ENCODE measurements at places on chromosomes 6 and 20.

GRCh38 chr6:34346175-34347119, 46.0 kb downstream of the NUDT3 start:
- DNase-seq: no peak

DNA sequence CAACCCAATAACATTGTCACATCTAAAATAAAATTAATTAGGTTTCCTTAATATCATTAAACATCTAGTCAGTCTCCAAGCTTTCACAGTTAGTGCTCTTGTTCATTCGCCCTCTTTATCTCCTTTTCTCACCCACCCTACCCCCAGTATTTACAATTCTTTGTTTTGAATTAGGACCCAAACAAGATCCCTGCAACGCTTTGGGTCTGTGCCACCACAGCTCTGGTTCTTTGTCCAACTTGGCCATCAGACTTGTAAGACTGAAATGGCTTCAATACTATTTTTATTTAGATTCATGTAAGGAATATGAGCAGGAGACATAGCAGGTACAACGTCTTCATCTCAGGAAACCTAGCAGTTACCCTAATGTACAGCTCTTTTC, 276.5 kb downstream of the CDKAL1 start:
- DNase-seq: no peak

GRCh38 chr6:137756788-137757187, 110.3 kb upstream of the TNFAIP3 start:
- DNase-seq: no peak

DNA sequence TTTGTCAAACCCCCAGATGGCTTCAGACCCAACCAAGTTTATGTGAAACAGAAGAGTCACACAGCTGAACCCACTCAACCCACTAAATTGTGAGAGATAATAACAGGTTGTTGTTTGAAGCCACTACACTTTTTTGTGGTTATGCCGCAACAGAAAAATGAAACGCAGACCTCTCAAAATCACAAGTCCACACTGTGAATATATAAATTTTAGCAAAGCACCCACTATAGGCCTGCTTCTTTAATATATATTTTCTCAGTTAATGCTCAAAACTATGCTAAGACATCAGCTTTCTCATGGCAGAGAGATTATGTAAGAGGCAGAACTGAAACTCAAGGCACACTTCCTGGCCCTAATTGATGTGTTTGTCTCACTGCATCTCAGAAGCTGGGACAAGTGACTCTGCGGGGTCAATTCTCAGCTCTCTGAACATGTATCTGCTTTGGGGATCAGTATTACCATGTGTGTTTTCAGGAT, 27.7 kb downstream of the MAP3K5 start:
- DNase-seq: no peak

DNA sequence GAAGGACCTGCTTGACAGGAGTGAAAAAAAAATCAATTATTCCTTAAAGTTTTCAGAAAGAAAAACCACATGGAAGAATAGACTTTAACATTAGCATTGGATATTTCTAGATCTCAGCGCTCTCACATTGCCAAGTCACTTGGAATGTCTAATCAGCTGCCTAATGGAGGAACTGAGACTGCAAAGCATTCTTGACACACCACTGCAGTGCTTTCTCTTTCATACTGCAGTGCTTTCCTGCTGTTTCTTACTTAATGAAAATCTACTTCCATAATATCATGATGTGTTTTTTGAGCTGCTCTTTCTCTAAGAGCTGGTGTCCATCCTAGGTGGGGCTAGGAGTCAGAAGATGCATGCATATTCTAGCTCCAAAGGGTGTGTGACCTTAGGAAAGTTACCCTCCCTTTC, 20.4 kb upstream of the MCM3 start:
- no peak for DNase-seq

GRCh38 chr6:125094563-125094962, 59.0 kb upstream of the TPD52L1 start:
- no peak for DNase-seq

GRCh38 chr6:3571250-3571681, 114.4 kb upstream of the SLC22A23 start:
- DNase-seq: no peak

DNA sequence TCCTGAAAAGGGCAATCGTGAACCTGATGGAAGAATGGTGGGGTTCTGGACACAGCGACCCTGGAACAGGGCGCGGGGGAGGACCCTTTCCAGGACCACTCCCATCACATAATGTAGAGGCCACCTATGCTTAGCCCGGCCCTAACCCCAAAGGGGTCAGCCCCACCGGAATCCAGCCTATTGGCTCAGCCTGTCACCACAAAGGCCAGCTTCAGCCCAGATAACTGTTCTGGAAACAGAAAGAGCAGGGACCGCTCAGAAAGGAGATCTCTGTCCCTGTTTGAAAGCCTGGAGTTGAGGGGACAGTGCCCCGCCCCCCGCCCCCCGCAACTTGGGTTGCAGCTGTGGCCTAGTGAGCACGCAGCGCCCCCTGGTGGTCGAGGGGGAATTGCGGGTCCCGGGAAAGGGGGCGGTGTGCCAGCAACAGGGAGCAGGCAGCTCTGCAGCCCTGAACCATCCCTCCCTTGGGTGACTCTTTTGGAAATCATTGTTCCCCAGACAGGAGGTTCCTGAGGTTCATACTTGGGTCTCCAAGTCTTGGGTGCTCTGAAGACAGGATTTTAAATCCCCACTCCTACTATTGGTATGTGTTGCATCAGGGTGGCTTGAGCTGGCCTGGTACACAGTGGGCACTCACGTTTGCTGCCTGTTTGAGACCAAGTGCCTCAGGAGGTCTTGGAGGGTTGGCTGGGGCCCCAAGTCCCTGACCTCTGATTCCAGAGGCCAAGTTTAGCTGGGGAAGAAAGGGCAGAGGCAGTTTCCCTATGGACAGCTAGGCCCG, 1.5 kb downstream of the SIGLEC1 start:
- peak; percentile 55 for DNase-seq

GRCh38 chr6:111792241-111792640, 81.0 kb downstream of the FYN start:
- no peak for DNase-seq

DNA sequence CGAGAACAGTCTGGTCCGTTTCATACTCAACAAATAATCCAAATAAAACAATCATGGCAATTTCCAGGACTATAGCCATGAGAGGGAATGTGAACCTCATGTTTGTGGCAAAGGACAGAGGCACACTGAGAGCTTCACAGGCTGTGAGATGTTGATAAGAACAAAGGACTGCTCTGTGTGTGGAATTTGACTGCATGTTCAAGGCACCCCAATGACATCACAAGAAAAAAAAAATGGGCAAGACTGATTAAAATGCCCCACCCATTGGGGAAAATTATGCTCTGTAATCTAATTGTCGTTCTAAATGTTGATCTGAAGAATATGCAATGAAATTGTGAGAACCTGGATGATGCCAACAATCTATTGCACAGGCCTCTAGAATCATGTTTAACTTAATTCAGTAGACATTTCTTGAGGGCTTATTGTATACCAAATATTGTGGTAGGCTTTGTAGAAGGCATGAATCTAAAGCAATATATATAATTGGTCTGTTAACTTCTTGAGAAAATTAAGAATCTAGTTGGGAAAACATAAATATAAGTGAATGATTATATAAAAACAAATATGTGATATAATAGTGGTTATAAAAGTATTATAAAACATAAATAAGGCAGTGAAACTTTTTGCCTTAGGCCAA, at the start of gene RHAG:
Gene RHAG, minus strand, starts transcription at position 127 of the 637 bp plus-strand sequence. Its CDS starts 27 bp downstream, at position 100.
- DNase-seq: no peak

DNA sequence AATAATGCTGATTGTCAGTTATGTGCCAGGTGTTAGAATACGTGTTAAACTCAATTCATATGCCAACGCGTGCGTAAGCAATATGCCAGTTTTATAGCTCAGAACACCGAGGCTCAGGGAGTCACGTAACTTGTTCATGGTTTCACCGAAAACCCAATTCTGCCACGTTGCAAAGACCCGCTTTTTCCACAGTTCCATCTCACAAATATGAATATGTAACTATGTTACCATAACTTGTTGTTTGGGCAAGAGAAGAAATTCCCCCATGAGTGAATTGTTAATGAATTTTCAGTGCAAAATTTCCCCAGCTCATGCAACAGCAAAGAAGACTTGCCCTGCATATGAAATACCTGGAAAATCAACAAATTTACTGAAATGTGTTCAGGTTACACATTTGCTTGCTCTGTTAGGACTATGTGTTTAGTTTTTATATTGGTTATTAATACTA, 30.1 kb downstream of the SF3B5 start:
- DNase-seq: peak; percentile 20

DNA sequence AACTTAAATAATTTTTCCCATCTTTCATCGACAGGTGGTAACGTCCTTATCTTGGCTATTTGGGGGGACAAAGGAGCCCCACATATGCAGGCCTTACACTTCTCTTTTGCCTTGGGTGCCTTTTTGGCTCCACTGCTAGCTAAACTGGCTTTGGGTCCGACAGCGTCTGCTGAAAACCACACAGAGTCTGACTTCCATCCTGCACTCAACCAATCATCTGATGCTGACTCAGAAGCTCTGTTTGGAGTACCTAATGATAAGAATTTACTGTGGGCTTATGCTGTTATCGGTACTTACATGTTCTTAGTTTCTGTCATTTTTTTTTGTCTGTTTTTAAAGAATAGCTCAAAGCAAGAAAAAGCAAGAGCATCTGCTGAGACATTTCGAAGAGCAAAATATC, 178.5 kb downstream of the SLC16A10 start:
- no peak for DNase-seq

- DNase-seq: no peak
Measured at GRCh38 chr6:141347086-141347485, 785.6 kb upstream of the GJE1 start.

GRCh38 chr6:166935353-166935752, 21.0 kb downstream of the RNASET2 start:
- no peak for DNase-seq

DNA sequence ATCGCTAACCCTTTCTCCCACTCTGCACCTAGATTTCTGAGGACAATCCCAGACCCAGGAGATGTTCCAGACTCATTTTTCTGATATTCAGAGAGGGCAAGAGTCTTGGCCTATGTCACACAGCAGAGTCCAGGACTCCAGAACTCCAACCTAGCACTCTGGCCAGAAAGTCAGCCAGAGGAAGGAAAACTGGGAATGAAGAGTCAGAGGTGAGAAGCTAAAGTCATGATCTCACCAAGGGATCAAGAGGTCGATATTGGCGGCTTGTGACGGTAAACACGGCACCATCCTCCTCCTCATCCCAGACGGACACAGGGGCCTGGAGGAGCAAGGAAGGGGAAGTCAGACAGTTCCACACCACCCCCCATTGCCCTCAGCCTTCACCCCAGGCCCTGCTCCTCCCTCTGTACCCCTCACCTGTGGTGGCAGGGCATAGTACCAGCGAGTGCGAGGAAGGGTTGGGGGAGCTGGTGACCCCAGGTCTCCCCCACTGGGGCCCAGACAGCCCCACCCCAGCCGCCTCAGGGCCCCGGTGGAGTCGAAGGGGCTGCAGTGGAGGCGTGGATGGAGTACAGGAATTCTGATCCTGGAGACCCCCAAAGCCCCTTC, 1.8 kb downstream of the RGL2 start:
- no peak for DNase-seq

DNA sequence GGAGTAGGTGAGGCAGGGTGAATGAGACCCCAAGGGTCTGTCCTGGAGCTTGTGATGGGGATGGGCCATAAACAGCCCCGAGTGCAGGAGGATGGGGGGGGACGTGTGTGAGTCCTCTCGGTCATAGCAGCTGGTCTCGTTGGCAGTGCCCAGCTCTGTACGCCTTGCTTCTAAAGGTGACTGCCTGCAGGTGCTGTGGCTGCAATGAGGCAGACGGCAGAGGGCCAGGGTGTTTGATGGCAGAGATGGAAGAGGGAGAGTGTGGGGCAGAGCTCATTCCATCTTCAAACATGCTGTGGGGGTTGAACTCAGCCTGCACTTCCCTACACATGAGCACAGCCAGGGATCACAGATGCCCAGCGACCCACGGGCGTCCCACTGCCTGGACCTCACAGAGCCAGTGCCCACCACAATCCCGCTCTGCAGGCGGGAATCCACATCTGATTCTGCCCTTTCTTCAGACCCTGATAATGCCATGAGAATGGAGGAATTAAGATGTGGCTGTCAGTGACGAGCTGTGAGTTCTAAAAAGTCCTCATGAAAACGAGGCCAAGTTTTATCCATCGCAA, 123.3 kb upstream of the CDH4 start:
- DNase-seq: no peak

DNA sequence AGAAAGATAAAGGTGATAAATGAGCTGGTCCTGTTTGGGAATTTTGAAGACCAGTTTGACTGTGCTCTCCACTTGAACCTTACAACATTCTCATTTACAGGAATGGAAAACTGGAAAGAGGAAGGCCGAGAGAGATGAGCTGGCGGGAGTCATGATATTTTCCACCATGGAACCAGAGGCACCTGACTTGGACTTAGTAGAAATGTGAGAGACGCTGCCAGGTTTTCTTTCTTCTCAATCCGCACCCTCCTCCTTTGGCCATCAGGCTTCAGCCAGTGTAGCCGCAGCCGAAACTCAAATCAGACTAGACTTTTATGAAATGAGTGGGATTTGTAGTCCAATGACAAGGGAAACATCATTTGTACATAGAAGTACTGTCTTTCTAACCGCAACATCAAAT, 54.7 kb upstream of the SYNJ2 start:
- no peak for DNase-seq

DNA sequence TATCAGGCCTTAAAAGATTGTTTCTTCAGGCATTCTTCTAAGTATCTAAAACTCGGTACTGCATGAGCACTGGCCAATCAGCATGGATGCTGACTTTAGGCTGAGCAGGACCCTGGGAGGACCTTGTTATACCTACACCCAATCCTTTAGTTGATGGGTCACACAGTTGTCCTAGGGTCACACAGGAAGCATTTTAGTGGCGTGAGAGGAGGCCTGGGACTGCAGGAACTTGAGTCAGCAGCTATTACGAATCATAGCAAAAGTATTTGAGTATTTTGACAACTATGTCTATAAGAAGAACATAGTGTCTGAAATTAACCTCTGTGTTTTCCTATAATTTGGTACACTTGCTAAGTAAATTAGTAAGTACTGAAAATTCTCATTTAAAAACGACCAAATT, 741.4 kb downstream of the HACE1 start:
- DNase-seq: no peak

DNA sequence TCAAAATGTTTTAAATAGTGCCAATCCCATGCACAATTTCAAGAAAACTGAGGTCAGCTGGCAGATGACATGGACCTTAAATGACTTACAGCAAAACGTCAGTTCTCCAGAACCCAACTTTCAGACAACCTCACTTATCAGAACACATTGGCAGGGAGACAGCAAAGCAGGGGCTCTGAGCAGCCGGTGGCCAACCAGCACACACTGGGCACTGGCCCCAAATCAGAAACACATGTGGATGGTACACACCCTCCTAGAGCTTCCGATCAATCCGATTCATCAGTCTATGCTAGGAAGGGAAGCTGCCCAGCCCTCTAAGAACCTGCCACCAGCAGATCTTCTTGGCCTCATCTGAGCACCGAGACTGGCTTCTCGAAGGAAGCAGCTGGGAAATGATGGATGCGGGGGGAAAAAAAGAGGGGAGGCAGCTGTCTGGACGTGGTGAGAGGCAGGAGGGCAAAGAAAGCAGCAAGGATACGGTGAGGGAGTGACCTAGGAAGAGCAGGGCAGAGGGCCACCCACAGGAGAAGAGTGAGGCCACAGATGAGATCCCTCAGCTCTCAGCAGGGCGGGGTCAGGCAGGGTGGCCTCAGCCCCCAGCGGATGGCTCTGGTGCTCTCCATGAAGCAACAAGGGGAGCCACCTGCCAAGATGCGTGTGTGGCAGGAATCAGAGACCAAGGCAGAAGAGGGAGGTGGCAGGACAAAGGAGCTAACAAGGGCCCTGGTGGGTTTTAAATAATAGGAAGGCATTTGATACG, 32.9 kb downstream of the TAF4 start:
- no peak for DNase-seq
